ENCODE measurements at places on chromosomes 12 and 14.

- DNase-seq, result no peak
These were observed 615 bp downstream of the DDX51 start for GRCh38 chr12:132143336-132144071.

DNA sequence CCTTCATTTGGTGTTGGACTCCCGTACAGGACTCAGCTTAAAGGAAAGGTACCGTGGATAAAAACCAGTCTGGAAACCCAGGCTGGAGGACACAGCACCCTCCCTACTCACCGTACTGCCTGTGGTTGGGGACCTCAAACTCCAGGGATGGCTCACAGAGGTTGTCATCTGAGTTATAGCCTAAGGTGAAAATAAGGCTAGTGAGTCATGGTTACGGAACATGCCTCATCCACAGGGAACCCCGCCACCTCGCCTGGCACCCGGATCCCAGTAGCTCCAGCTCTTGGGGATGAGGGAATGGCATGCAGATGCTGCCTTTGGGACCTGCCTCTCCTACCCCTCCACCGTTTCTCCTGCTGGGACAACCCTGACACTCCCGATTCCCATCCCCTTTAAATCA lies 36.8 kb upstream of the GPR68 start:
- no peak for DNase-seq

DNA sequence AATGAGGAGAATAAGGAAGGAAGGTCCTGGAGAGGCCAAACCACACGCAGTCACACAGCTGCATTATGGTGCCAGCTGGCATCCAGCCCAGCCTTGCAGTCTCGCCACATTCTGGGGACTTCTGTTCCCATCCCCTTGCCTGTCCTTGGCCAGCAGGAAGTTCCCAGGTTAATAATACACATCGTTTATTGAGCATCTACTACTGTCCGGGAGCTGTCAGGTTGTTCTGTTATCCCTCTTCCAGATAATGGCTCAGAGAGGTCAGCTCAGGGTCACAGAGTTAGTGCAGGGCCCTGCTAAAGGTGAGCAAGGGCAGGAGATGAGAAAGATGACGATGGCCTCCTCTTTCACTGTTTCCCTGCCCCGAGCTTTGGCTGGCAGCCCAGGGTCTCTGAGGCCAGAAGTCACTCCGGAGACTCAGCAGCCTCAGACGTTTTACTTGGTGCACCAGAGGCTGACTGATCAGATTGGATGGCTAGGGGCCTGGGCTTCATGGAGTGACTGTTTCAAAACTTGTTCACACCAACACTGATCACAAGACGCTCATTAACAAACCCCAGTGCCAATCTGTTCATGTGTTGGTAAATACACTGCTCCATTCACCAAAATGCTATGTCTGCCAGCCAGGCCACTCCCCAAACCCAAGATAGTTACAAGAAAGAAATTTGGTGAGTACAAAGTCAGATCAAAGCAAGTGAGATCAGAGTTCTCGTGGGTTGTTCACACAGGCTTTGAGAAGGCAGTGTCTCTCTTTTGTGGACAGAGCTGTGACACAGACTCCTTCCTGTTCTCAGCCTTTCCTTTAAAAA lies 79.2 kb downstream of the B4GALNT3 start:
- peak; percentile 29 for DNase-seq

GRCh38 chr14:25570483-25570882 lies 520.5 kb upstream of the STXBP6 start:
- DNase-seq, result no peak

DNA sequence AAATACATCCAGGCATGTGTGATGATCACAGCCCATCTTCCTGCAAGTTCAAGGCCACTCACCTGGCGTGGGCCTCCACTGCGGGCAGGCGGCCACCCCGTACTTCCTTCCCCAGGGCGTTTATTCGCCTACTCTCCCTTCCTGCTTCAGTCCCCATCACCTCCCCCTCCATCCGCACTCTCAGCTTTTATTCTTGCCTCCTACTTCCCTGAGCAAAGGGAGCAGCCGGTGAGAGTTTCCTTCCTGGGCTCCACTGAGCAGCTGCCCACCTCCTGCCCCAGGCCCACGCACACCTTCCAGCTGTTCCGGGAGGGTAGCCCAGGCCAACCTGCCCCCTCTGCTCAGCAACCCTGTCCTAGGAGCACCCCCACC lies 4.1 kb downstream of the CYP46A1 start:
- DNase-seq, result no peak

GRCh38 chr12:4579305-4580102 lies 17.5 kb downstream of the DYRK4 start:
- DNase-seq, result no peak

- peak; percentile 13 for DNase-seq
These were observed 55.9 kb upstream of the SRRM4 start for GRCh38 chr12:118925407-118925806.

DNA sequence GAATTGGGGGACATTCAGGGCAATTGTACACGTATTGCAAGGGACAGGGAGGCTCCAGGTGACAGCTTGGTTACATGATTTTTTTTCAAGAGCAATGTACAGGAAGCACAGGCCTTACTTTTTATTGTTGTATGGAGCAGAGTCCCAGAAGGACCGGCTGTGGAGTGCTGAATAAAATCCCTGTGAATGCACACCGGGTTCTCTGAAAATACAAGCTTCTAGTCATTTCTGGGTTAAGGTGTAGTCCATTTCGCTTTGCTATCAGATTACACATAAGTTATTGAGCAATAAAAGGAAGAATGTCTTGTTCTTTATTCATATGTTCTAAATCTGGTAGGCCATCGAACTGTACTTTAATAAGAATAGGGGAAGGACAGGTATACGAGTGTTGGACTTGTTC lies 52.2 kb downstream of the PDE3A start:
- no peak for DNase-seq

DNA sequence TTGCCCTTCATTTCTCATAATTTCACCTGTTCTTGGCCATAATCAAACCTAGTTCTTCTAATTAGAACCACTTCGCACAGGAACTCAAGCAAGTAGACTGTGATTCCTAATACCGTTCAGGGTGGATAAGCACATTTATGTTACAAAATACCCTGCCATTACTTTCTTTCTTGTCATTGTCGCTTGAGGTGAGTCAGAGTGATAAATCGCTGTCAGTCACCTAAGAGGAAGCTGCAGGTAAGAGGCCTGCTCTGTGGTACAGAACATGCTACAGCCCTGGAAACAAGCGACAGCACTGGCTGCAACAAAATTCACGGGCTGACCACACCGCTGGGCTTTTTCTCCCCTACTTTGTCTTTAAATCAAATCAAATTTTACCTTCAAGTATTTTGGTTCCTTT lies 218.2 kb downstream of the ANO6 start:
- no peak for DNase-seq

GRCh38 chr14:64391113-64391725 lies 3.1 kb downstream of the MTHFD1 start:
- no peak for DNase-seq

DNA sequence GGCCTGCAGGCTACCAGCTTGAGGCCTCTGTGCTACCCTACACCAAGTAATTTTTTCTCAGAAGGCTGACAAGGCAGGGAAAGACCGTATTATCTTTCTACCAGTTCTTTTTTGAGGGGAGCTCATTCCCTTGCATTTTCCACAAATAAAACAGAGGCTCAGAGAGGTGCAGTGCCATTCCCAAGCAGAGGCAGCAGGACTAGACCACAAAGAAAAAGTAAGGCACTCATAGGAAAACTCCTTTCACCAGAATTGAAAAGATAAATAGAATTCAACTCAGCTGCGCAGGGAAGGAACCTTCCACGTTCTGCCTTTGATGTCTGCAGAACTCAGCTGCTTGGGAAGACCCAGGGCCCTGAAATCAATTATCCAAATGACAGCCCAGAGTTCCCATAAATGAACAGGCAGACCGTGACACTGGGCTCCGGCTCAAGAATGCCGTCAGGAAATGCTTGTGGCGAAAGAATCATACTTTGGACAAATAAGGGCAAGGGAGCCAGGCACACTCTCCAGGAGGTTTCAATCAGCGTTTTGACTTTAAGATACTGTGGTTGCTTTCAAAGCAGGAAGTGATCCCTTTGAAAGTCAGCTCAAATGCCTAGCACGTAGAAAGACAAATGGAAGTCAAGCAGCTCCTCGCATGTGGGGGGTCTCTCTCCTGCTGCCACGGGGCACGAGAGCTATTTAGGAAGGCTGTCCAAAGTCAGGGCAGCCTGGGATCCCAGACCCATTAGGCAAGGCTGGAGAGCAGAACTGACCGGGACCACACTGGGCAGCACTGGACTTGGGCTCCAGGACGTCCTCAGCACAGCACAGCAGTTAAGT lies 14.0 kb downstream of the KCTD10 start:
- DNase-seq, result no peak

DNA sequence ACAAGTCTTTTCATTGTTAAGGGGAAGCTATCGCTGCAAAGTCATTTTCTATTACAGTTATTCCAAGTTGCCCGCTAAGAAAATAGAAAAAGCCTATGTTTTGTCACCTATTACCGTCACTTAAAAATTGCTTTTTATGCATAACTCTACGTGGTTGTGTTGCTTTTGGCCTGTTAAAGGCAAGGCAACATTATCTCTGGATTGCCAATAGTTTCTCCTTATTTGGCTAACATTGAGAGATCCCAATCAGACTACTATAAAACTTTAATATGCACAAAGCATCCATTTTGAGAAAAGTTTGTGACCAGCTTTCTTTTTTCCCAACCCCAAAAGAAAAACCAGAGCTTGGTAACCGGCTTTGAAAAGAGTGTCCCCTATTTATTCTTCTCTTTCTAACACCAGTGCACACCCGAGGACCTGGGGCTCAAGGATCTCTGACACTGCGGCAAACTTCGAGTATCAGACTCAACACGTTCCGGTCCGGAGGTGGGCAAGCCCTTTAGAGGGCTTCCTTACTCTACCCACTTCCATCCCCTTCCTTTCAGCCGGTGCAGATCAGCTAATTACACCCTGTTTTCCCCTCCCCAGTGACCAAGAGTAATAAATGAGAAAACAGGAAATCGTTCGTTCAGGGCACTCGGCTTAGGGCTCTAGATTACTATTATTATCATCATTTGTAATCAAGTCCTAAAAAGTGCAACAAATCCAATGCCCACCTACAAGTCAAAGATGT lies 1.2 kb downstream of the PPP1R12A start:
- peak; percentile 27 for DNase-seq

DNA sequence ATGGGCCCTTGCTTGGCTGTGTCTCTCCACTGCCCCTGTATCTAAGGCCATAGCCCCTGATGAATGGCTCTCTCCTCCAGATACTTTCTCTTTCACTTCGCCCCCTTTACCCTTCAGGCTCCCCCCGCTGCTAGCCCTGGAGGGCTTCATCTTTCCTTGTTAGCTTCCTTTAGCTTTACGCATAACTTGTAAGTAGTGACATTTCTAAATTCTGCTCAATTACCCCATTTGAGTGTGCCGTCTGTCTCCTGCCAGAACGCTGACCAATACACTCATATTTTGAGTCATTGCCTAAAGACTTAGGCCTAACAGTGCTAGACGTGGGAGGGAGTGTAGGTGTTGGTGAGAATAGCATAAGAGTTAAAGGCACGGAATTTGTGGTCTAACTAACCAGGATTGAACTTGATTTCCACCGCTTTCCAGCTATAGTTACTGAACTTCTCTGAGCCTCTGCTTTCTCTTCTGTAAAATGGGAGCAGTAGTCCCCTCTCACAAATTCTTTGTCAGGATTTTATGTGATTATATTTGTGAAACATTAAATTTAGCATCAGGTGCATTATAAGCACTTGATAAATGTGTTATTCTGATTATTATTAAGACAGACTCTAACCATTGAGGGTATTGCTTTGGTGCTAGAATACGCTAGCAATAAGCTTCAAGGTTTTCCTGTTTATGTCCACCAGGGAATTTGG lies 129.3 kb downstream of the ZFP36L1 start:
- no peak for DNase-seq

GRCh38 chr14:61733972-61734371 lies 28.2 kb upstream of the SNAPC1 start:
- DNase-seq, result no peak

DNA sequence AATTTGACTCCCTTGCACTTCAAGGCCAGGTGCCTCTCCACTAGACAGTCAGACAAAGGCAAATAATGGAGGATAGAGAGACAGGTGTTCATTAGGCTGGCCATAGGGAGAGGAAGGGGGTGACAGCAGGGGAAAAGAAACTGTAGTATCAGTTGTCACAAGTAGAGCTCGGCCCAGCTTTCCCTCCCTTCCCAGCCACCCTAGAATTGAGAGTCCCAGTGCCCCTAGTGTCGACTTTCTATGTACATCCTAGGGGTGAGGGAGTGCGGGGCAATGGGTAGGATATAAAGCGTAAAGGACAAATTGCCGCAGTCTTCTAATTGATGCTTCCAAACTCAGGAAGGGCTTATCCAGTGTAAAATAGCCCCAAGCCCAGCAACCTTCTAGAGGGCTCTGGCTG lies 39.0 kb downstream of the BAZ2A start:
- DNase-seq, result no peak

- no peak for DNase-seq
These were observed 1.6 kb upstream of the DACT1 start for GRCh38 chr14:58636129-58636528.

DNA sequence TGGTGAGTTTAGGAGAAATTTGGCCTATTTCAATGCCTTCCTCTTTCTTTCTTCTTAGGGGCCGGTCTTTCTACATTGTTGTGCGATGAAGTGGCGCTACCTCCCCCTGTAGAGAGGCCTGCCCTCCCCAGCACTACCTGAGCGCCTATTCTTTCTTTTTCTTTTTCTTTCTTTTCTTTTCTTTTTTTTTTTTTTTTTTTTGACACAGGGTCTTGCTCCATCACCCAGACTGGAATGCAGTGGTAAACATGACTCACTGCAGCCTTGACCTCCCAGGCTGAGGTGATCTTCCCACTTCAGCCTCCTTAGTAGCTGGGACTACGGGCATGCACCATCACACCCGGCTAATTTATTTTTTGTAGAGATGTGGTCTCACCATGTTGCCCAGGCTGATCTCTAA lies 136.1 kb upstream of the MAX start:
- no peak for DNase-seq

DNA sequence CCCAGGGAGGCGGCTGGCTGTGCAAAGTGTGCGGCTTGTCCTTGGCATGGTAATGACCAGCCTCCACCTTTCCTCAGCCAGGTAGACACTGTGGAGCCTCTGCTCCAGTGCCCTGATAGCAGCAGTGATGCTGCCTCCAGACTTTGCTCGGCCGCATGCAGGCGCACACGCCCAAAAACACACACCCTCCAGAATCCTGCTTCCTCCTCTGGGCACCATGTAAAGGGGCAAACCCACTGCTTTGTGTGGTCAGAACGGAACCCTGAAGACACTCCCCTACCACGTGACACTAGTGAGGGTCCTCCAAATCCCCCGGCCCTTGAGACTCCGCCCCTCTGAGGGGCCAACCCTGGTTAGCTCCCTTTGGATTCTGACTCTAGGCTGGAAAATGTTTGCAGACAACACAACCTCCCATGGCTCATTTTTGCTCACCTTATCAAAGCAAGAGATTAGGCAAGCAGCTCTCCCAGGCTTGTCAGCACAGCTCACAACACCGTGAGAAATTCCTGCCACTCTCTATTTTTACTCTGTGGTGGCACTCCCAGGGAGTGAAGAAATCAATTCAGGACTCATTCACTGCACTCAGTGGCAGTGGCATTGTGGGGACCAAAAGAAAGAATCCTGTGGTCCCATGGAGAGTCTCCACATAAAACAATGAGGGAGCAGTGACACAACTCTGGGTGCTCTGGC lies 4.5 kb downstream of the KRT77 start:
- DNase-seq, result no peak

GRCh38 chr14:101058571-101058970 lies 155.0 kb upstream of the RTL1 start:
- no peak for DNase-seq

Data from midbrain (tissue), 1 donor.